RPMI7951 (cell line): ENCODE measurements at places on chromosomes 6 and 20. TPM values are rescaled to one million over a fixed set of nuclear protein-coding genes. Genes with fewer than 3 reads are reported as not detected.

Gene FAM83B
- total RNA-seq, result not detected in 2 replicates

Gene SALL4
- 2.3 and 2.5 TPM in 2 replicates for total RNA-seq

Gene C6orf15
- not detected in 2 replicates for total RNA-seq

Gene RPS10
- total RNA-seq, result 3,560 and 4,532 TPM in 2 replicates

Gene HRH3
- total RNA-seq, result not detected in 2 replicates
